ENCODE measurements at places on chromosomes 5 and 9. TPM values are rescaled to one million over a fixed set of nuclear protein-coding genes. Genes with fewer than 3 reads are reported as not detected.

The PCDHGA5 gene
- 1.5 TPM for total RNA-seq

The ARID3C gene
- total RNA-seq: not detected

The ANKRD34B gene
- not detected for total RNA-seq

The ABO gene
- not detected for total RNA-seq

The PCDHGA7 gene
- 4.3 TPM for total RNA-seq

The PRLR gene
- total RNA-seq: 0.22 TPM

The GPR21 gene
- 1.4 TPM for total RNA-seq

The TRPM6 gene
- total RNA-seq: under 0.01 TPM

The CTXN3 gene
- not detected for total RNA-seq

The SLC25A2 gene
- 0.44 TPM for total RNA-seq

The FNBP1 gene
- total RNA-seq: 43.5 TPM

The CCDC192 gene
- not detected for total RNA-seq

The LCNL1 gene
- 0.14 TPM for total RNA-seq

The SPATA31D4 gene
- not detected for total RNA-seq

The LCN12 gene
- total RNA-seq: not detected

The PCDH1 gene
- 4.2 TPM for total RNA-seq
